PC-9 (cell line): ENCODE measurements at places on chromosomes 16 and 17.
A peak's percentile ranks its signal among the peaks of the same experiment; 100 is the strongest.

- no peak for DNase-seq
These were observed 729 bp downstream of the LONP2 start for GRCh38 chr16:48244863-48245195.

DNA sequence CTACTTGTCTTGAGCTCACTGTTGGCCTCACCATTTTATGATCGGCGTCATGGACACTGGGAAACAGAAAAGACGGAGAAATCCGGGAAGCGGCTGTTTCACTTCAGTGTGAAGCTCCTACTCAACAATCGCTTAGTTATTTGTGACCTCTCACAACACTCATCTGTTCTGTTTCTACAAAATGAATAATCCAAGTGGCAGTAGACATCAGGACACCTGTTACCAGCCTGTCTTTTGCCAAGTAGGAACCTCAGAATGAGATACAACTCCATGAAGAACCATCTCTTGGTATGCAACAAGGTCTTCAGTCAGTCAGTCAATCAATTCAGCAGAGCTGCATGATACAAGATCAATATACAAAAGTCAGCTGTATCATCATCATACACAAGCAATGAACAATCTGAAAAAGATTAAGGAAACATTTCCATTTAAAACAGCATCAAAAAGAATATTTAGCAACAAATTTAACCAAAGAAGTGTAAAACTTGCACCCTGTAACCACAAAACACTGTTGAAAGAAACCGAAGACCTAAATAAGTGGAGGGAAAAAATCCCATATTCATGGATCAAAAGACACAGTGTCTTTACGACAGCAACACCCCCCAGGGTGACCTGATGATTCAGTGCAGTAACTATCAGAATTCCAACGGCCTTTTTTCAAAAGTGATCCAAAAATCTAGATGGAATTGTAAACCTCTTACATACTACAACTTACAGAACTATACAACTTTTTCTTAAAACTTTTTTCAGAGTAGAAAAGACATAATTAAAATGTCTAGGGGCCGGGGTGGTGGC, 63.4 kb downstream of the ANKRD11 start:
- DNase-seq: no peak

DNA sequence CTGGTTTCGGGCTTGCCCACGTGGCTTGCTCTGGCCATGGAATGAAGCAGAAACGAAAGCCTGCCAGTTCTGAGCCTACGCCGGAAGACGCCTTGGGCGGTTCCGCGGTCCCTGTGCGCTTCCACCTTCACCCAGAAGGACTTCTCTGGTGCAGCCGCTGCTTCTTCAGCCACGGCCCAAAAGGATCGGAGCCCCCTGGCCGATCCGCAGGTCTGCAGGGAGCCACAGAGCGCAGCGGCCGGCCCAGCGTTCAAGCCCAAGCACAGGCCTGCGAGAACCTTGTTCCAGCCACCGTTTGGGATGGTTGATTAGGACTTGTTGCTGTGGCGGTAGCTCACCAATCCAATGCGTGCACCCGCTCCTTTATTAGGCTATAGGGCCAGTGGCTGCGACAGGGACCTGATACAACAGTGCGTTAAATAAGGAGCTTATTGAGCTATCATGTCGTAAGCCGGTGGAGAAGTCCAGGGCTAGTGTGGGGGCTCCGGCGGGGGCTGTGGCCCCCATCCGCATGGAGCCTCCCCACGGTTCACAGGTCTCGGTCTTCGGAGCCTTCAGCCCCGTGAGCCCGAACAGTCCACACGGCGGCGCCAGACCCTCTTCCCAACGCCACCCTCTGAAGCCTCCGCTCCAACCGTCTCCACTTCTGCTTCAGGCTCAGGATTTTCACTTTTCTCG, 10.2 kb upstream of the MPP2 start:
- no peak for DNase-seq

DNA sequence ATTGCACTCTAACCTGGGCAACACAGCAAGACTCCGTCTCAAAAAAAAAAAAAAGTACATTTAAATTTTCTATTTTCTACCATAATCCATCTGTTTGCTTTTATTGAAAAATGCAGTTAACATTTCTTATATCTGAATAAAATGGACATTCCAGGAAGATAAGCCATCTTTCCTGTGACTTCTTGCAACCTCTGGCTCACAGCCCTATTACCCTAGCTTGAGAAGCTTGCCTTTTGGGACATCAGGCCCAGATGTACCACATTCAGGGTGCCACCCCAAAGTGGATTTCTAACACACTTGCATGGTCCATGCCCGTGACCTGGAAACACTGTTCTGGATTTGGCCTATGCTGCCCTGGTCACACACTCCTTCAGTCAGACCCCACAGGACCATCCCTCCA, 30.1 kb upstream of the DDX52 start:
- no peak for DNase-seq

DNA sequence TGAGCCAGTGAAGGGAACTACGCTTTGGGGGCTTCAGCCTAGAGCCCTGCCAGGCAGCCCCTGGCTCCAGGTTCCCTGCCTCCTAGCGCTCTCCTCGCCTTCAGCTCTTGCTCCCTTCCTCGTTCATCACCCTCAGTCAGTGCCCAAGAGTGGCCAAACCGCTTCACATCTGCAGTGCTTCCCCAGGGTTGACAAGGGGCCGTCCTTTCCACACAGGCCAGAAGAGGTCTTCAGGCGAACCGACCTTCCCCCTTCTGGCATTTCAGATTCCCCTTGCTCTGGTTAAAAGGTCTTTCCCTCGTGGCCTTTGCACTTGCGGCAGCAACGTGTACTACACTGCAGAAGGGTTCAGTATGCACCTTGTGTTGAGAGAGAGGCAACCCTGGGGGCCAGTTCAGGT, 4.1 kb downstream of the RASD1 start:
- no peak for DNase-seq

DNA sequence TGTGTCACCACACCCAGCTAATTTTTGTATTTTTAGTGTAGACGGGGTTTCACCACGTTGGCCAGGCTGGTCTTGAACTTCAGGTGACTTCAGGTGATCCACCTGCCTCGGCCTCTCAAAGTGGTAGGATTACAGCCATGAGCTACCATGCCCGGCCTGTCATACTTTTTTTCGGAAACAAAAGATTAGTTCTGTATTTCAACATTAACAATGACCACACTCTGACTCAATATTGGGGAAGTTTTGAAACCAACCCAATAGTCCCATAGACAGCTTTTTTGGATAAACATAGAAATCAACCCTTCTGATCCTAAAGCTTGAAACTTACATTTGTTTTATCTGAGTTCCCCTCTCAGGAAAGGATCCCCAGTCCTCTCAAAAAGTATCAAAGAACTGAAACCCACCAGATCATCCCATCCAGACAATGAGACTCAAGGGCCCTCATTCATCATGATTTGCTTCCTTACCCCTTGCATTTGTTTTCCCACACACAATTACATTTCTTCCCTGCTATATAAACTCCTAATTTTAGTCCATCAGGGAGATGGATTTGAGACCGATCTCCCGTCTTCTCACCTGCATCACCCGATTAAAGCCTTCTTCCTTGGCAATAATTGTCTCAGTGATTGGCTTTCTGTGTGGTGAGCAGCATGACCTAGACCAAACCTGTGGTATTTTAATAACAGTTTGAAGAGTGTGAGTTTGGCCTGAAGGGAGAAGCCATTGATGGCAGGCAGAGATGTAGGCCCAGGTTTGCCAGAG, 7.2 kb upstream of the AGRP start:
- DNase-seq: no peak

DNA sequence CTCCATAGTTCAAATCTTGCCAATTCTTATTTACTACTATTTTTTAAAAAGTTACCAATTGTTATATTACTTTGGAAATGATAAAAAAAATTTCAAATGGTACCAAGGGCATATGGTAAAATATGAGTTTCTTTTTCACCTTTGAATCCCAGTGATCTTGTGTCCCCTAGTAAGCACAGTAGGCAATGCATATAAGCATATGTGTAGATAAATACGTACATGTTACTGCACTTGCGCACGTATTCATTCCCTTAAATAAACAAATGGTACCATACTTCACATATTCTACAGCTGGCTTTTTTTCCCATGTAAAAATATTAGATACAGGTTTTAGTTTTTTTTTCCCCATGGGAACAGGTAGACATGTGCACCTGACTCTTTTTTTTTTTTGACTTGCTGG, 27.6 kb downstream of the HEATR9 start:
- no peak for DNase-seq

DNA sequence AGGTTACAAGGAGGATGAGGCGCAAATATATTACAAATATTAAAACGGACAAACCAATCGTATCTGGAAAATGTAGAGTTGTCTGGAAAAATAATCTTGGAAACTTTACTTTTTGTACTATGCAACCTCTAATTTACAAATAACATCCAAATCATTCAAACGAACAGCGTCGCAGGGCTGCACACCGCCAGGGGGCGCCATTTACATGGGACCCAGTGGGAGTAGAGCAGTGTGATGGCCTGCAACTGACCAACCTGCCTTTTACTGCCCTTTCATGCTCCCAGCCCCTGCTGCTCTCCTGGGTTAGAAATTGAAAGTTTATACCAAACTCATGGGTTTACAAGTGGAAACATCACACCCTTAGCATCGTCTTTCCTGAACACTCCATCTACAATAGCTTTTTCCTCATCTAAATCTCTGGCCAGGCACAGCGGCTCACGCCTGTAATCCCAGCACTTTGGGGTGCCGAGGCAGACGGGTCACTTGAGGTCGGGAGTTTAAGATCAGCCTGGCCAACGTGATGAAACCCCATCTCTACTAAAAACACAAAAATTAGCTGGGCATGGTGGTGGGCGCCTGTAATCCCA, 10.0 kb downstream of the PITPNC1 start:
- DNase-seq: peak; percentile 65

GRCh38 chr16:67552476-67552875, 9.8 kb upstream of the CTCF start:
- DNase-seq: no peak

DNA sequence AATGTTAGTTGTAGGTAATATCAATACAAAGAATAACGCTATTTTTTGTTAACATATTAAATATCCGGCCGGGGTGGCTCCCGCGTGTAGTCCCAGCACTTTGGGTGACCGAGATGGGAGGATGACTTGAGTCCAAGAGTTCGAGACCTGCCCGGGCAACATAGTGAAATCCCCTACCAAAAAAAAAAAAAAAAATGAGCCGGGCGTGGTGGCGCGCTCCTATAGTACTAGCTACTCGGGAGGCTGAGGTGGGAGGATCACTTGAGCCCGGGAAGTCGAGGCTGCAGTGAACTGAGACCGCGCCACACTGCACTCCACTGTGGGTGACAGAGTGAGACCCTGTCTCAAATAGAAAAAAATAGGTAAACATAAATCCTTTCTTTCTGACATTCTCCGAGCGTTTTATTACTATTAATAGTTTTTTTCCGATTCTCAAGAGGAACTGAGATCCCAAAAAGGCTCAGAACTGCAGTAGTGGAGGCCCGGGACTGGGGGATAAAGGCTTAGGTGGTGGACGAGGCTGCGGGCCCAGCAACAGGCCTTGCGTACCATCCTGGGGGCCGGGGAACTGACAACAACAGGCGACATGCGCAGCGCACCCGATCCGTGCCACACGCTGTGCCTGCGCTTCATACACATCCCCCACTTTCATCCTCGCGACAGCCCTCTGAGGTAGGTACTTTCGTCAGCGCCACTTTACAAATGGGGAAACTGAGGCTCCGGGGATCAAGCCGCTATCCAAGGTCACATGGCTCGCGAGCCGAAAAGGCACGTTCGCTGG, 919 bp downstream of the N4BP1 start:
- no peak for DNase-seq

DNA sequence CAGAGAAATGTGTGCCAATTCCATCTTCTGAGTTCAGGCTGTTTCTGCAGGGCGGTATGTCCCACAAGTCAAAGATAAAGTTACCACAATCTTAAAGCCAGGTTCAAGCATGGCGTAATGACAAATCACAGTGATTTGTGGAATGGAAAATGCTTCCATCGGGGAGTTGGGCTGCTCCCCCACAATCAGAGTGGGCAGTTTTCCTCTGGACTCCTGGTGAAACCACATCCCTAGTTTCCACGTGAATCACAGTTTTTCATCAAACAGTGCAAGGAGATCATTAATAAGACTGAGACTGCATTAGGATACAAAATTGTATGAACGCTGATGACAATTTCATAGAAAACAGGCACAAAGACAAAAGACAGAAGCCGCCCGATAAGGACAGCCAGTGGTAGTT, 3.6 kb downstream of the LITAF start:
- no peak for DNase-seq

- DNase-seq: no peak
These were observed 61.2 kb downstream of the ENGASE start for GRCh38 chr17:79135628-79136405.
